ENCODE measurements at places on chromosomes 1 and 21.

GRCh38 chr1:57483954-57484353 lies 60.1 kb upstream of the DAB1 start:
- DNase-seq: peak; percentile 14

- no peak for DNase-seq
These were observed 535.5 kb downstream of the LRRIQ3 start for GRCh38 chr1:73662526-73662925.

- DNase-seq: no peak
These were observed 3.2 kb downstream of the LYPLA2 start for GRCh38 chr1:23793861-23794731.

DNA sequence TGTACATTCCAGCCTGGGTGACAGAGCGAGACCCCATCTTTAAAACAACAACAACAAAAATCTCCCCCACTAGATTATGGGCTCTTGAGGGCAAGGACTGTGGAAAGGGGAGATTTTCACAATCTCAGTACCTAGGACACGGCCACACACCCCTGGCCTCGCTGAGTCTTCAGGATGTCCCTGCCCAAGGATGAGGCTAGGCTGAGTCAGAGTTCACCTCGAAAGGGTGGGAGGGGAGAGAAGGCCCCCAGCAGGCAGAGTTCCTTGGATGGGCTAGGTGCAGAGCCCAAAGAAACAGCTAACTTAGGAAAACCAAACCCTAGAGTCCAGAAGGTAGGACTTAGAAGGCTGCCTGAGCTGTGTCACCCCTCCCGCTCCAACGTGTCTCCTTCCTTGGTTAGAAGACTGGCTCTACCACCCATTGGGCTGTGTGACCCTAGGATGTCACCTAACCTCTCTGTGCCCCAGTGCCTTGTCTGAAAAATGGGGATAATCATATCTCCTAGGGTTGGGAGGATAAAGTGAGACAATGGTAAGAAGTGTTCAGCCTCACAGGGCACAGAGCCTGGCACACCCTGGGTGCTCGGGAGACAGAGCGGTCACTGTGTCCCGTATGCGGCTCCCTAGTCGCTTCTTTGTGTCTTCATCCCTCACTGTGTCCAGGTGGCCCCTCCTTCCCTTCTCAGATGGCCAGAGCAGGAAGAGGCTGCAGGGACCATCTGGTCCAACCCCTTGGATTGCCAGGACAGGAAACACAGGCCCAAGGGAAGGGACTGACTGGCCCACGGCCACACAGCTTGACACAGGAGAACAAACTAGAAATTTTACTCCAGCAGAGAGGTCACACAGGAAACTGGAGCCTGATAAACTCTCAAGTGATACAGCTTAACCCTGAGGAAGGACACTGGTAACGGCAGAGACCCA lies 11.2 kb downstream of the TRIM62 start:
- DNase-seq: no peak

- DNase-seq: peak; percentile 80
These were observed 140.2 kb upstream of the HOOK1 start for GRCh38 chr1:59674595-59674994.

GRCh38 chr1:55211863-55212262 lies 3.3 kb downstream of the USP24 start:
- no peak for DNase-seq

DNA sequence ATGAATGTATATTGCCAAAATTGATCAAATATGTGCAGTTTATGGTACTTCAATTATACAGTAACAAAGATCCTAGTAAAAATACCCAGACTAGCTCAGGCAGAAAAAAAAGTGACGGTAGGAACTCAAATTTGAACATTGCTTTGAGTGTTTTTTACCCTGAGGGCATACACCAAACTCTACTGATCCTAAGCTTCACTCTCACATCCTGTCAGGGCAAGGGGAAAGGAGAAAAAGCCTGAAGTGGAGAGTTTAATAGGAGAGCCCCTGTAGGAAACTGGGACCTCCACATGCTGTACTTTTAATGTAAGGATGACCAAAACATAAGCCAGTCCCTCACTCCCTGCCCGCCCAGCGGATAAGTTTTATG lies 59.8 kb upstream of the GNG12 start:
- no peak for DNase-seq

DNA sequence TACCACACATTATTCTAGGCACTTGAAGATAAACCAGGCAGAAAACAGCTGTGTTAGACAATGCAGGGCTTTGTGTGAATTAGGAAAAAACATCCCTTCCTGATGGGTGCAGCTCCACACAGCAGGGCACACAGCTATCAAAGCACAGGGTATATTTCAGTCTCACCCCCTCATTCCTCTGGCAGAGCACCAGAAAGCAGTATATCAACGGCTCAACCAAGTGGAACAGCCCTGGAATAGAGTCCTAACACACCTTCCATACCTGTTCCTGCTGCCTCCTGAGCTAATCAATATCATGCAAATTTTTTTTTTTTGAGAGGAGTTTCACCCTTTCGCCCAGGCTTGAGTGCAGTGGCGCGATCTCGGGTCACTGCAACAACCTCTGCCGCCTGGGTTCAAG lies 32.1 kb downstream of the LYST start:
- no peak for DNase-seq

- no peak for DNase-seq
These were observed 202.4 kb upstream of the UBE2U start for GRCh38 chr1:64001038-64001437.

GRCh38 chr1:22273686-22274681 lies 131.1 kb upstream of the WNT4 start:
- peak; percentile 11 for DNase-seq

- no peak for DNase-seq
These were observed 19.7 kb downstream of the USP48 start for GRCh38 chr1:21763236-21763635.

- DNase-seq: peak; percentile 7
These were observed 351.6 kb upstream of the NCAM2 start for GRCh38 chr21:20646431-20647165.

DNA sequence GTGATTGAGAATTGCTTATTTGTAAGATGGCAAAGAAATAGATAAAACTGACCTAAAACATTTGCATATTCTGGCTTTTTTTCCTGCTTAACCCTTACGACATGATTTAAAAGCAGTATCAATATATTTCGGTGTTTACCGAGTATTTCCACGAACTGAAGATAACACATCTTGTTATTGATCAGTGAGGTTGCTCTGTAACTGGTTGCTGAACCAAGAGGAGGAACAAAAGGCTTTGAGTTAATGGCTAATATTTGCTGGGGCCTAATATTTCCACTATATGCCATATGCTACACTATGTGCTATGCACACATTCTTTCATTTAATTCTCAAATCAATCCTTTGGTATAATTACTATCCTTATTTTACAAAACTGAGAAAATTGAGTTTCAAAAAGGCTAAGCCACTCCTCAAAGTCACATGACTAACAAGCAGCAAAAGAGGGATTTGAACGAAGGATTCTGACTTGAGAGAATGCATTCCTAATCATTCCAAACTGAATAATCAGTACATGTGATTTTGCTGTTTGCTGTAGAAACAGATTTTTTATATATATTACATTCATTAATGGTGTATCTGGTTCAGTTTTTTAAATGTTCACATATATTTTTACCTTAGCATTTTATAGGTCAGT lies 346.0 kb downstream of the USP25 start:
- peak; percentile 15 for DNase-seq

GRCh38 chr1:172980456-172980855 lies 70.3 kb downstream of the TNFSF18 start:
- DNase-seq: peak; percentile 93

DNA sequence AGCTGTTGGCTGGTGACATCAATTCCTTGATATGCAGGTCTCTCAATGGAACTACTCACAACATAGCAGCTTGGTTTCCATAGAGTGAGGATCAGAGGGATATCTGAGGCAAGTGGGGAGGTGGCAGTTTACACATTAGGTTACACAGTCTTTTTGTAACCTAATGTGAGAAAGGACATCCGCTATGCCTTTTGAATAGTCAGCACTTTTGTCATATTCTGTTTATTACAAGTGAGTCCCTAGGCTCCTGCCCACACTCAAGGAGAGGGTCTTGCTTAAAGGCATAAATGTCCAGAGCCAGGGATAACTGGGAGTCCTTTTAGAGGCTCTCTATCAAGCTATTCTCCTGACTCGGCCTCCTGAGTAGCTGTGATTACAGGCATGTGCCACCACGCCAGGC lies 104.2 kb downstream of the KCNK1 start:
- DNase-seq: no peak

DNA sequence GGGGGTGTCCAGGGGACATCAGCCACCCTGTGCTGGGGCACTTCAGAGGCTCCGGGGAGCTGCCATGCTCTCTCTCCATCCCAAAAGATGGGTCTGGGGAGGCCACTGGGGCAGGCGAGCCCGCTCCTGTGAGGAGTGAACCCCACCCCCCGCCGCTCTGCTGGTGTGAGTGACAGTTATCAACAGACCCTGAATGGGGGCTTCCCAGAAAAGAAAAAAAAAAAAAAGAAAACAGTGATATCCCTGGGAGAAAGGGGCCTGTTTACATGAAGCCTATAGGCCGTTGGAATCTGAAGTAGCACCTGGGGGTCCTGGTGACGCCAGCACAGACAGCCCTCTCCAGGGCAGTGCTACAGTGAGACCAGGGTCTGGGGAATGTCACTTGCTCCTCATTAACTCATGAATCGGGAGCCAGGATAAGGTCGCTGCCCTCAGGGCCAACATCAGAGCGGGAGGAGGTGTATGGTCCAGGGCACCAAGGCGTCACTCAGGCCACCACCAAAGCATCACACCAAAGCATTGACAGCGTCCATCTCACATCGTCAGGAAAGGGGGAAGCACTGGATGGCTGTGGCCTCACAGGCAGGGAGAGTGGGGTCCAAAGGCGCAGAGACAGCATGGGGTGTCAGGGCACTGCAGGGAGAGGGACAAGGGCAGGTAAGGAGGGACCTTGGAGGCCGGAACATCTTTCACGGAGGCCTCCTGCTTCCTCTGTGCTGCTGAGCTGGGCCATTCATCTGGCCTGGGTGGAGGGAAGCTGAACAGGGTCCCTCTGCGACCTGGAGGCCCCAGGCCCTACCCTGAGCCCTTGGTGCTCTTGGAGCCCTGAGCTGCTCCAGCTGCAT lies 8.4 kb upstream of the NPHP4 start:
- no peak for DNase-seq

- peak; percentile 3 for DNase-seq
These were observed 114.7 kb downstream of the MAP3K21 start for GRCh38 chr1:233442026-233442780.

GRCh38 chr1:84617349-84617748 lies 43.1 kb upstream of the CTBS start:
- no peak for DNase-seq

DNA sequence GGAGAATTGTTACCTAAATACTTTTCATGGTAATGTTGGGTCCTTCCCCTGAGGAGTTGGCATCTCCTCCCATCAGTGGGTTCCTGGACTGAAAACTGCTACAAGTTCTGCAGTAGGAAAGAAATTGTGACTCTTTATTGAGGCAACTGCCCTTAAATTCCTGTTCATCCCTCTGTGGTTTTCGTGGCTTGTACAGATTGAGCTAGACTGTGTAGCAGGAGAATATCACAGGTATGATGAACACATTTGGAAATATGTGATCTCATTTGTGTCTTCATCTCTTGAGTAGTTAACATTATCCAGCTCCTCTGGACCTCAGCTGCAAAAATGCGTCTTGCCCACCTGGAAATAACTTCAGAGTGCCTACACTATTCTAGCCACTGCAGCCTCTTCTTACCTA lies 390.6 kb downstream of the PTPRC start:
- DNase-seq: peak; percentile 11

DNA sequence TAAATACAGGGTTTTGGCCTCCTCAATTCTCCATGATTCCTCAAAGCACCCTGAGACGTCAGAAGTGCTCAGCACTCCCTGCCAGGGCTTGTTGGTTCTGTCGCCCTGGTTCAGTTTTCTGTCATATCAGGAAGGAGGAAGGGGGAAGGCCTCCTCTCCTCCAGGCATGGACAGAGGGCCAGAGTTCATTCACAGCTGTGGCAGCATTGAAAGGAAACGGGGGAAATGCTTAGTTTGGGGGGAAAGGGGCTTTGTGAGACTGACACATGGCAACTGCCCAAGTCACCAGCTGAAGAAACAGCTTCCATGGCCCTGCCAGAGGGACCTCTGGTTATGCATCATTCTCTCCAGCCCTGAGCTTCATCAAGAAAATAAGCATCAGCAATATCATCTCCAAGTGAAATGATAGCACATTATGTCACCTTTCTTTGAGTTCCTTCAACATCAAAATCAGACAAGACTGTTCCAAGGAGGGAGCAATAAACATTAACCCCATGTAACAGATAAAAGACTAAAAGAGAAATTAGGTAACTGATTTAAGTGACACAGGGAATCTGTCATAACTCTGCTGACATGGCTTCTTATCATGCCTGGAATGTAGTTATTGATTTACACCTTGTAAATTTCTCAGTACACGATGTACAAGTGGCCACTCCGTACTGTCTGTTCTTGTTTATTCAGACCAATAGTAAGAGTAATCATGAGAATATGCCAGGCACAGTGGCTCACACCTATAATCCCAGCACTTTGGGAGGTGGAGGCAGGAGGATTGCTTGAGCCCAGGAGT lies 103.2 kb upstream of the SLC25A33 start:
- no peak for DNase-seq

GRCh38 chr1:226638001-226638601 lies 89.5 kb downstream of the STUM start:
- no peak for DNase-seq

DNA sequence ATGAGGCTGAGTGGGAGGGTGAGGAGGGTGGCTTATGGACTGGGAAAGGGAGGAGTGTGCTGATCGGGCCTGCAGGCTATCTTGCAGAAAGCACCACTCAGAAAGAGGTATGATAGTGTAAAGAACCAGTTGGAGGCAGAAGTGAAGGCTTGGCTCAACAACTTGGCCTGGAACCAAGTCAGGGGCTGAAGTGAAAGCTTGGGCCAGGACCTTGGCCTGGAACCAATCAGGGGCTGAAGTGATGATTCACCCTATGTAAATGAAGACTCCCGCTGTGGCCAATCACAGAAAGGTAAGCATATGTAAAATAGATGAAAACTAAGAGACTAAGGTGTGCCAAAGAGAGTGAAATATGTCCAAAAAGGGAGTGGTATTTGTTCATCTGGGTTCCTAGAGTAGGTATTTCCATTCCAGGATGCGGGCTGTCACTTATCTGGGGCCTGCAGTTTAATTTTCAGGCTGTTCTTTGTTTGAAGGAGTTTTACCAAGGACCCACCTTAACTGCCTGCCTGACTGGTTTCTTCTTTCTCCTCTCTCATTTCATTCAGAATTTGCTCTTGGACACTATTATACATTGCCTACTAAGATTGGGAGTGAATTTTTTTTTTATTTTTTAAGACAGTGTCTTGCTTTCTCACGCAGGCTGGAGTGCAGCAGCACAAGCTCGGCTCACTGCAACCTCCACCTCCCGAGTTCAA lies 5.1 kb upstream of the RFX5 start:
- peak; percentile 53 for DNase-seq

DNA sequence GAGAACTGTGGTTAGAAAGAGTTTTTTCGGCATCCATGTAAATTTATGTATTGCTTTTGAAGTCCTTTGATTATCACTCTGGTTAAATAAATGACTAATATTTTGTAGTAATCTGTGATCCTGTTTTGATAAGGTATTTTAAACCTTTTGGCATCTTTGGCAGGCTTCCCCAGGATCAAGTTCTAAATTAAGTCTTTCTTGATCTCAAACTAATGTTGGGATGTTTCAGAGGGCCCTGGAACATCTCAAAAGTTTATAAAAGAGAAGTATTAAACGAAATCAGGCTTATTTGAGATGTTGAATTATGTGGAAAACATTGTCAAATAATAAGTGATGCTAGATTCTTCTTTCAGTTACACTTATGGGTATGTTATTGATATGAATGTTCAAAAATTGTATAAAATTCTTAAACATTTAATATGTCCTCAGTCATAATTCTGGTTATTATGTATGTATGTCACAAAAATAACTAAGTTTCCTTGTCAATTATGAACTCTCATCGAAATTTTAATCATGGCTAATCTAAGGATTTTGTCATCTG lies 36.6 kb downstream of the S100A10 start:
- DNase-seq: no peak
